EH (cell line): ENCODE measurements at places on chromosomes 4 and X.

GRCh38 chr4:139511320-139511719 is 44.7 kb downstream of the SETD7 start:
- DNase-seq, result peak; percentile 13

GRCh38 chr4:154024097-154024694 is 235.3 kb upstream of the SFRP2 start:
- DNase-seq, result no peak

DNA sequence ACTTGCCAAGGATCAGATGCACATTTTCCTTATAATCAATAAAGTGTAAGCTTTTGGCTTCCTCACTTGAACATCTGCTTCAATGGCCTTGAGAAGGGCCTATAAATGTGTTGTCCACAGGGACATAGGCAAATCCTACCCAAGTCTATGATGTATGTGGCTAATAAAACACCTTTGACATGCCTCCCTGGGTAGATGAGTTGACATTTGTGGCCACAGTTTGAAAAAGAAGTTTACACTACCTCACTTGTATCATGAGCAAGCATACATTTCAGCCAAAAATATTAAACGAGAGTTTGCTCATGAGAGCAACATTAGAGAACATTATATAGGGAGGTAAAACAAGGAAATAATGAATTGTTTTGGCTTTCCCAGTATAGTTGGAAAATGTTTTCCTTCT is 1067.7 kb downstream of the C4orf33 start:
- DNase-seq, result no peak

- no peak for DNase-seq
Measured at GRCh38 chr4:62271107-62271506, 1071.0 kb downstream of the ADGRL3 start.

GRCh38 chr4:8123870-8124269 is 34.7 kb downstream of the ABLIM2 start:
- no peak for DNase-seq

GRCh38 chrX:150766351-150767044 is 73.3 kb downstream of the MTMR1 start:
- no peak for DNase-seq

GRCh38 chrX:72652082-72652481 is 62.0 kb downstream of the PHKA1 start:
- no peak for DNase-seq

DNA sequence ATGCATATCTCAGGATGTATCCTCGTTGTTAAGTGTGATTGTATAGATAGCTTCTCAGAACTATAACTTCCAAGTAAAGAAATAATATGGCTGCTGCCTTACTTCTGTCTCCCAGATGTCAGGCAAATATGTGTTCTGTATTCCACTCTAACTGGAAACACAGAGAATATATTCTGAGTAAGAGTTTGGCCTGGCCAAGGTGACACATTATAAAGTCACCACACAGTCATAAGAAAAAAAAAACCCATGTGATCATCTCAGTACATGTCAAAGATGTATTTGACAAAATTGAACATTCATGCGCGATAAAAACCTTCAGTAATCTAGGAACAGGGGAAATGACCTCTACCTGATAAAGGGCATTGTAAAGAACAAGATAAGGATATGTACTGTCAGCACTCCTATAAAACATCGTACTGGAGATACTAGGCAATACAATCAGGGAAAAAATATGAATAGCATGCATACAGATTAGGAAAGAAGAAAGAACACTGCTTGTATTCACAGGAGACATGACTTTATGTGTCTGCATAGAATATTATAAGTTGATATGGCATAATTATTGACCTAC is 207.1 kb downstream of the ZNF330 start:
- no peak for DNase-seq

DNA sequence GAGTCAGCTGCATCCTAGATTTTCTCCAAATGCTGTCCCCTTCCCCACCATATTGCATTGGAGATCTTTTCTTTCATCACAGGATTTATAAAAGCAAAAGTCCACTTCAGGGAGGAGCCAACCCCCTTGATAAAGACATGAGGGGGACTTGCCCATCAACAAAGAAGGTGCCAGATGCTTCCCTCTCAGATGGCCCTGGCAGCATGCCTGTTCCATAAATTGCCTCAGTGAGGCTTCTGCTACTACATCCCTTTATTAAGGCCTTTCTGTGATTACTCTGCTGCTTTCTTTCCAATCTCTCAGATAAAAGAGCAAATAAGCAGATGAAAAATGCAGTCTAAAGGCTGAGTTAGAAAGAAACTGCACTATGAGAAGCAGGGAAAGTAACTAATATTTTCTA is 511.6 kb downstream of the PACRGL start:
- no peak for DNase-seq

- no peak for DNase-seq
Measured at GRCh38 chr4:43607827-43608461, 715.4 kb downstream of the GRXCR1 start.

GRCh38 chrX:64152857-64153256 is 52.7 kb downstream of the AMER1 start:
- DNase-seq, result no peak

DNA sequence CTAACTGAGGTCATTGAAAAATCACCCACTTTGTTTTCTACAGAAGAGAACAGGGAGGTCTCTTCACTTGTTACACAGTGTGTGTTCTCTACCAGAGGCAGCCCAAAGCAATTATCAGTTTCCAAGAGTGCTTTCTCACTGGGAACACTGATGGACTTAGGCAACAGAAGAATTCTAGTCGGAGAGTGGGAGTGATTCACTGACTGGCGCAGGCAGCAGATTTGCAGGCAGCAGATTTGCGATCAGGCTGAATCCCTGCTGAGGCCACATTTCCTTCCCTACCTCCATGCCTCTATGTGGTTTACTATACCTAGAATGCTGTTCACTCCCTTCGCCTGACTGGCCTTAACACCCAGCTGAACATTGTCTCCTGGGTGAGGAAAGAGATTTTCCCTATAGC is 6.6 kb downstream of the OCIAD2 start:
- peak; percentile 12 for DNase-seq

GRCh38 chr4:188127214-188127874 is 11.9 kb upstream of the TRIML1 start:
- DNase-seq, result peak; percentile 83

DNA sequence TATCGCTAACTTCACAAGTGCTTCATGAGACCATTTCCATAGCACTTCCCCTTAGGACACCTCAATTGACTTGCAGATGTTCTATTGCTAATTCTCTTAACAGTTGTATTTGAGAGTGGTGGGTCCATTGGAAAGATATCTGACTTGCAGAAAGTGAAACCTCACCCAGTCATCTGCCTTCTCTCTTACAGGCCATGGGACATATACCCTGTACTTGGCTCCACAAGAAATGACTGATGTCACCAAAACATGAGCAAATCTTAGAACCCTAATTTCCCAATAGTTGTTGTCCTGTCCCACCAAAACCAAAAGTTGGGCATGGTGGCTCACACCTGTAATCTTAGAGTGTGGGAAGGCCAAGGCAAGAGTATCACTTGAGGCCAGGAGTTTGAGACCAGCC is 101.9 kb upstream of the MAML3 start:
- no peak for DNase-seq

GRCh38 chr4:176981551-176981950 is 188.8 kb upstream of the VEGFC start:
- peak; percentile 45 for DNase-seq

DNA sequence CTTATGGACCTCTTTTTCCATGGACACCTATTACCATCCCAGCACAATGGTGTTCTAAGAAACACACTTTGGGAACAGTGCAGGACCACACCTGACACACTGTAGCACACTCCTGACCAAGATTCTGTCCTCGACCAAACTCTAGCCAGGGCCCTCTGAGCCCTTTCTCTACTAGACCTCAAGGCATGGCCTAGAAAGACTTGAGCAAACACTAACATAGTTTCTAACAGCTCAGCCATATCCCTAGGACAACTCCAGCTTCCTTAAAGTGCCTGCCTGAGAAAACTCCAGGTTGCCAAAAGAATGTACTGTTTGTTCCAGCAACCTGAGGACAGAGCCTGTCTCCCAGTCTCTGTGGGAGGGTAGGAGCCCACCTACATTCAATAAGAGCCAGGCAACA is 48.3 kb downstream of the QDPR start:
- DNase-seq, result no peak

GRCh38 chr4:173777921-173778320 is 247.9 kb upstream of the HAND2 start:
- no peak for DNase-seq

DNA sequence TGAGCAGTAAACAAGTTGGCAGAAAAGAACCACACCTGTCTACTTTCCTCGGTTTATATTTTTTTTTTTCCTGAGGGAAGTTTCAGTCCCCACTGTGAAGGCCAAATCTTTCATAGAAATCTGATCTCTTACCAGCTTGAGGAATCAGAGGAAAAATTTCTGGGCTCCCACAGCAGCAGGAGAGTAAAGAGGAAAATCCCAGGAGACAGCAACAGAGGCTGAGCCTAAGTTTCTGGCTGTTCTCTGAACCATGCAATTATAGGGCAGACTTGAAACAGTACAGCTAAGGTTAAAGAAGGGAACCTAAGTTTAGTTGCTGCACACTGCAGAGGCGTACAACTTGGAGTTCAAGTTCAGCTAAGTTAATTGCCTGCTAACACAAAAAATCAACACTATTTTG is 1090.9 kb upstream of the INTU start:
- no peak for DNase-seq

- DNase-seq, result no peak
Measured at GRCh38 chr4:129966175-129966574, 870.2 kb downstream of the C4orf33 start.

- no peak for DNase-seq
Measured at GRCh38 chrX:68199062-68199848, 234.0 kb downstream of the OPHN1 start.

GRCh38 chr4:95510145-95510544 is 38.6 kb downstream of the UNC5C start:
- no peak for DNase-seq

DNA sequence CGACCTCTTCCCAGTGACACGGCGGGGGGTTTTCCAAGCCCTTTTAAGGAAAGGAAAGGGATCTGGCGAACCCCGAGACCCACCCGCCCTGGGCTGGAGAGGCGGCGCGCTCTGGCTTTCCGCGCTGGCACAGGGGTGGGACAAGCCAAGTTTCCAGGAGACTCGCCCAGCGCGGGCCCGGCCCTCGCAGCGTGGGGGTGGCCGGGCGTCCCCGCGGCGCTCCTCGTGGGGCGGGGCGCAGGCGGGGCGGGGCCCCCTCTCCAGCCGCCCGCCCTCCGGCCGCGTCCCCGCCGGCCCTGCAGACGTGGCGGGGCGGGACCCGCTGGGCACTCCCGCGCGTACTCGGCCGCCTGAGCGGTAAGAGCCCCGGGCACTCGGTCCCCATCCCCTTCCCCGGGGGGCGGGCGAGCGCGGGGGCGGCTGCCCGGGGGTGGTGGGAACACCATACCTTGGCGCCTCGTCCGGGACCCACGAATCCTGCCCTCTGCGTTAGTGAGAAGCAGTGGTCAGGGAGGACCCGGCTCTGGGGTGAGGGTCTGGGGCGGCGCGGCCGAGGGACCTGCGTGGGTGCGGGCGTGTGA is at the start of gene FAM114A1:
TSS of gene FAM114A1 (plus strand) at position 329 of the 581 bp plus-strand sequence. CDS start 10,273 bp downstream, outside the sequence.
- DNase-seq, result peak; percentile 90

- DNase-seq, result peak; percentile 58
Measured at GRCh38 chr4:152316969-152317368, 218.9 kb downstream of the FBXW7 start.

- peak; percentile 53 for DNase-seq
Measured at GRCh38 chrX:14591976-14592375, 62.6 kb downstream of the GLRA2 start.

DNA sequence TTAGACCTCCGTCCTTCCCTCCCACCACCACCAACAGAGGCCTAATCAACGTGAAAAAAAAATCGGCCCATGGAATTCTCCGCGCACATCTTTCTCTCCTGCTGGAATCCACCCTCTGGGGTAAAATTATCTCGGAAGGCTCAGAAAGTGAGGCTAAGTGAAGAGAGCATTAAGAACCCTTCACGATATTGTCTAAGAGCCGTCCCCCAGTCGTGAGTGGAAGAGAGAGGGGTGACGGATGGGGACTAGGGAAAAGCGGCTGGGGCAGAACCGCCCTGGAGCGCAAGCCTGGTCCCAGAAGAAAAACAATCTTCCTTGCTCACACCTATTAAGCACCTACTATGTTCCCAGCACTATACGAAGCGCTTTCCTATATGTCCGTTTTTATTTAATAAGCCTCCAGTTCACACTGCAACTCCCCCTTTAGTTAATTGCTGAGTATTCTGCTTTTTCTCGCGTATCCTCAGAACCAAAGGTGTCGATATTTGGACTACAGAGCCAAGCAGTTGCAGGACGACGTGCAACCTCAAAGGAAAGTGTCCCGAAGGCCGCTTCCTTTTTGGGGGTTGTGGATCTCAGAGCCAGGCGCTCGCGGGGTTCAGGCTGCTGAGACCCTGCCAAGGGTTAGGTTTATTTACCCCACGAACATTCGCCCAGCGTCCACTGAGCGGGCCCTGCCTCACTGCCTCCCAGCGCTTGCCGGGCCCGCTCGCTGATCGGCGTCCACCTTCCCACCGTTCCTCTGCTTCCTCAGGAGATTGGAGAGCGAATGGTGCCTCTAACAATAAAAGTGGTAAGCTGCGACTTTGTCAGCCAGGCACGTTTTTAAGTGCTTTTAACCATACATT is 889 bp downstream of the MGARP start:
- DNase-seq, result peak; percentile 23

- DNase-seq, result peak; percentile 30
Measured at GRCh38 chrX:51420610-51421009, 75.8 kb downstream of the NUDT11 start.

DNA sequence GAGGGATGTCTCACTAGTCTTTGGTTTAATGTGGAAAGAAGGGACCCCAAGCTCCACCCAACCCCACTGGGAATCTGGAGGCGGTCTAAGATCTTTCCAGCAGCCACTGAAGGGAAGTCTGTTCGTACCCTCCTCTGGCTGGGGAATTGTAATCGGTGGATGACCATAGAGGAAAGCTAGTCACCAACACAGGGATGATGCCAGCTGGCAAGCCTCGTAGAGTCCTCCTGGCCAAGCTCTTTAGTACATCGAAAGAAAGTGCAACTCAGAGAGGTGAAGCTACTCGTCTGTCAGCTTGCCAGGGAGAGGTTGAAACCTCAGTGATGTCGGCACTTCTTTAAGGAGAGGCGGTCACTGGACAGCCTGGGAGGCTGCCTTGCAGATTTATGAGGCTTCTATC is 58.7 kb downstream of the MAMLD1 start:
- no peak for DNase-seq

- no peak for DNase-seq
Measured at GRCh38 chr4:11397819-11398610, 30.7 kb downstream of the HS3ST1 start.

- no peak for DNase-seq
Measured at GRCh38 chrX:44667771-44668170, 125.1 kb upstream of the FUNDC1 start.

DNA sequence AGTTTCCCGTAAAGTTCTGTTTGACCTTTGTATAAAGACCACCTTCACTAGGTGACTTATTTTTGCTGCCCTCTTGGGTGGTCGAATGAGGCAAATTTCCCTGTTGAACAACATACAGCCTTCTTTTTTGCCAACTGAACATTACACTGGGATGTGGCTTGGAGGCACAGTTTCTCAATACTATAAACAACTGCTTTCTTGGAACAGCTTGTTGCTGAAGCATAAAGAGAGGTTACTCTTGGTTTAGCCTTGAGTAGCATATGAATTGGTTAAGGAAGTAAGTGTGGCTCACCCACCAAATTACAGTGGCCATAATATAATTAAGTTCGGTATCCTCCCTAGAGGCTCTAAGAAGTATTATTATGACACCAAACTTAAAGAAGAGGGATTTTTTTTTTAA is 40.0 kb downstream of the HHIP start:
- no peak for DNase-seq
